Natural killer cell treated with Interleukin-12 subunit alpha and Interleukin-12 subunit beta and Interleukin-15 and Interleukin-18, amount 100 ng/mL, for 72 hours (primary cell): ENCODE measurements at places on chromosomes 4 and X. TPM values are rescaled to one million over a fixed set of nuclear protein-coding genes. Genes with fewer than 3 reads are reported as not detected.

- H3K27me3 ChIP-seq, result no peaks in the 10 kb centered on the region
- H3K4me3 ChIP-seq, result peak overlapping the region; percentile 98
- peaks cover 45% of the 10 kb centered on the region for H3K4me1 ChIP-seq
- H3K27ac ChIP-seq, result peak overlapping the region; percentile 43
- no peak for DNase-seq
Observed at GRCh38 chr4:105149771-105150170, 3.1 kb downstream of the TET2 start.

DNA sequence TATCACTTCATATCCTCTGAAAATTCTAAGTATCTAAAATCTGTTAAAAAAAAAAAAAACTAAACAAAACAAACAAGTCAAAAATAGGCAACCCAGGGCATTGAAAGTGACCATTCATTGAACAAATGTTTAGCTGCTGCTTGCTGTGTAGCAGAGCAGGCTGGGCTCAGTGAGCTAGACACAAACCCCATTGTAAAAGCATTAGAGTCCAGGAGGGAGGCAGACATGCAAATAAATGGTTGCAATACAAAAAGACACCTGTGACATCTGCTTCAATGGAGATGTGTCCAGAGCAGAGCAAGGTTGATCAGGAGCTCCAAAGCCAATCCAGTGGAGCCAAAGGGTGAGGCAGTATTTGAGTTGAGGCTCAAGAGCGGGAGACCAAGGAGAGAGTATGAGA, 267.3 kb upstream of the GATB start:
- H3K36me3 ChIP-seq, result no peaks in the 10 kb centered on the region
- no peak for DNase-seq
- H3K4me3 ChIP-seq, result no peak overlapping the region
- no peaks in the 10 kb centered on the region for H3K27me3 ChIP-seq
- no peak overlapping the region for H3K27ac ChIP-seq
- peaks cover 5% of the 10 kb centered on the region for H3K4me1 ChIP-seq

Gene MANBA
- total RNA-seq, result 14.7 TPM

GRCh38 chr4:113633467-113633866, 128.1 kb downstream of the CAMK2D start:
- H3K4me3 ChIP-seq, result no peak overlapping the region
- DNase-seq, result no peak
- no peaks in the 10 kb centered on the region for H3K27me3 ChIP-seq

GRCh38 chr4:73341454-73341853, 62.6 kb upstream of the ALB start:
- H3K36me3 ChIP-seq, result no peaks in the 10 kb centered on the region
- H3K27ac ChIP-seq, result no peak overlapping the region
- no peak for DNase-seq
- H3K4me1 ChIP-seq, result no peaks in the 10 kb centered on the region

- H3K27ac ChIP-seq, result no peak overlapping the region
- DNase-seq, result no peak
- H3K4me3 ChIP-seq, result no peak overlapping the region
- H3K27me3 ChIP-seq, result no peaks in the 10 kb centered on the region
Observed at GRCh38 chrX:119541188-119541587, 24.0 kb downstream of the STEEP1 start.

Gene DDX60
- 12.3 TPM for total RNA-seq

GRCh38 chrX:40543661-40544328, 37.0 kb upstream of the ATP6AP2 start:
- DNase-seq, result no peak
- H3K36me3 ChIP-seq, result no peaks in the 10 kb centered on the region
- no peaks in the 10 kb centered on the region for H3K27me3 ChIP-seq

DNA sequence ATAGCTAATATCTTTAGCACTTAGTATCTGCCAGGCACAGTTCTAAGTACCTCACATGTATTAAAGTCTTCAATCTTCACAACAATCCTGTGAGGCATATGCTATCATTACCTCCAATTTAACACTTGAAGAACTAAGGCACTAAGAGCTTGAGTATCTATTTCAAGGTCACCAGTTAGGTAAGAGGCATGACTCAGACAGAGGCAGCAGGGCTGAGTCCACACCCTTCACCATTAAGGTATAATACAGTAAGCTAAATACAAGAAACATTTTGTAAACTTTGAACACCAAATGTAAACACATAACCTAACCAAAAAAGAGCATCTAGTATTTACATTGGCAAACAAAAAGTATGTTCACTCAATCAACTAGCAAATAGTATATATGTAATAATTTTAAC, 1410.9 kb downstream of the PCDH18 start:
- no peak overlapping the region for H3K4me3 ChIP-seq
- H3K4me1 ChIP-seq, result no peaks in the 10 kb centered on the region
- H3K36me3 ChIP-seq, result no peaks in the 10 kb centered on the region
- no peak for DNase-seq
- H3K27me3 ChIP-seq, result no peaks in the 10 kb centered on the region
- H3K27ac ChIP-seq, result no peak overlapping the region

Gene MGARP
- total RNA-seq, result not detected

GRCh38 chr4:37685161-37685822, 884 bp downstream of the RELL1 start:
- H3K27me3 ChIP-seq, result no peaks in the 10 kb centered on the region
- peak; percentile 63 for DNase-seq
- peaks cover 4% of the 10 kb centered on the region for H3K36me3 ChIP-seq
- peak overlapping the region; percentile 80 for H3K27ac ChIP-seq
- peak overlapping the region; percentile 86 for H3K4me3 ChIP-seq

DNA sequence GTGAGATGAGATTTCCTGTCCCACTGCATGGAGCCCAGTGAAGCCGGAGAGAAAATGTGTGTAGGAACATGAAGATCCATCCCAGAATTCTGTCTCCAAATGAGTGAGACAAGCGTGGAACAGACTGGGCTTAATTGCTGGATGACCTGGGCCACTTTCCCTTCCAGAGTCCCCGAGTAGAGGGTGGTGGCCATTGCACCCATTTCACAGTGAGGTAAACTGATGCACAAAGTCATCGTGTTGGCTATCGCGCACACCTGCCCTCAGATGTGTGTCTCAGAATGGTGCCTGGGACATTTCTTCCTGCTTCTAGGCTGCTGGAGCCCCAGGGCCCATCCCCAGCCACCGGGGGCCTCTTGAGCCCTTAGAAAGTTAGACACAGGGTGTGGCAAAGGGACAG, 43.0 kb upstream of the PSAPL1 start:
- no peak for DNase-seq
- H3K4me1 ChIP-seq, result no peaks in the 10 kb centered on the region
- H3K27me3 ChIP-seq, result no peaks in the 10 kb centered on the region
- no peaks in the 10 kb centered on the region for H3K36me3 ChIP-seq

DNA sequence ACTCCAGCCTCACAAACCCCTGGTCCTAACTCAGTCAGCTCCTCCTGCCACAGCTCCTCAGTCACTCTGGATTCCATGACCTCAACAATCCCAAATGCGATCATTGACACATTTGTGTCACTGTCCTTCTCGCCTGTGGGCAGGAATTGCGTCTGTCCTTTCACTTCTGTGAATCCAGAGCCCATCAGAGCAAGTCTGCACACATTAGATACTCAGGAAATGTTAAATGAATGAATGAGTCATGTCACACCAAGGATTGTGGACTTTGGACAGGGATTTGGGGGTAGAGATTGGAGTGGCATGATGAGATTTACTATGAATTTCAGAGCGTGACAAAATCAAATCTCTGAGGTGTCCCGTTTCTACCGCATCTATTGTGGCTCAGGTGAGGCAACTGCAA, 11.8 kb upstream of the CLDN24 start:
- H3K4me1 ChIP-seq, result peaks cover 28% of the 10 kb centered on the region
- H3K27me3 ChIP-seq, result peaks cover 19% of the 10 kb centered on the region
- DNase-seq, result no peak
- peak overlapping the region; percentile 20 for H3K4me3 ChIP-seq

DNA sequence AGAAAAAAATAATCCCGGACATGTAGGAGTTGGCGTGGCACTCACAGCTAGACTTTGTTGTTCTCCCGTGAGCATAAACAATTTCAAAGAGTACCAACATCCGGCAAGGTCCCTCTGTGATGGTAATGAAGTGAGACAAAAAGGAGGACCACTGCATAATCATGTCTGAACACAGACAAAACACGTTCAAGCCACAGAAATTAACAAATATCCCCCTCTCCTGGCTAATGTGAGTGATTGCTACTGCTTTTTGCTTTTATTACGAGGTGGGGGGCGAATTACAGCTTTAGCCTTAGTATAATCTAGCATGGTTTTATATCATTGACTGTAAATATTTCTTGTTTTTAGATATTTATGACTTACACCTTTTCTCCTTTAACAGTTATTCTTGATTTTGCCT, 118.5 kb downstream of the PLS3 start:
- no peaks in the 10 kb centered on the region for H3K27me3 ChIP-seq
- no peaks in the 10 kb centered on the region for H3K4me1 ChIP-seq
- no peak overlapping the region for H3K4me3 ChIP-seq
- no peak overlapping the region for H3K27ac ChIP-seq
- DNase-seq, result no peak

Gene CT45A10
- total RNA-seq, result not detected
